ENCODE measurements at places on chromosomes 1 and 21.

- no peak for DNase-seq
Observed at GRCh38 chr1:240122639-240123613, 31.2 kb downstream of the FMN2 start.

- DNase-seq = no peak
Observed at GRCh38 chr1:38973659-38974437, 17.2 kb upstream of the AKIRIN1 start.

DNA sequence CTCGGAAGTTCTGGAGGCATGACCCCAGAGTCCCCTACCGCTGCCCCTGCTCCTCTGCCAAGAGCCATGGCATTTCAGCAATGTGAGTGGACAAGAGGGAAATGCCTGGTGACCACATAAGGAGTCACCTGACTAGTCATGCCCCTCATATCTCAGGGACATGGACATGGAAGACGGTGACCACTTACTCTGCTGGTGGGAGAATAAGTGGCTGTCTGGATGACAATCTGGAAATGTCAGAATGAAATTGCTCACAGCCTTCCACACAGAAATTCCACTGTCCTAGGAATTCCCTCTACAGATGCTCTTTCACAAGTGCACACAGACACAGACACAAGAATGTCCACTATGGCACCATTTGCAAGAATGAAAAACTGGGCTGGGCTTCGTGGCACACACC is 24.3 kb upstream of the PLEKHG5 start:
- DNase-seq = no peak

GRCh38 chr1:91138959-91139358 is 117.1 kb upstream of the ZNF644 start:
- DNase-seq = no peak

GRCh38 chr1:24470592-24470991 is 32.0 kb upstream of the RCAN3 start:
- no peak for DNase-seq

DNA sequence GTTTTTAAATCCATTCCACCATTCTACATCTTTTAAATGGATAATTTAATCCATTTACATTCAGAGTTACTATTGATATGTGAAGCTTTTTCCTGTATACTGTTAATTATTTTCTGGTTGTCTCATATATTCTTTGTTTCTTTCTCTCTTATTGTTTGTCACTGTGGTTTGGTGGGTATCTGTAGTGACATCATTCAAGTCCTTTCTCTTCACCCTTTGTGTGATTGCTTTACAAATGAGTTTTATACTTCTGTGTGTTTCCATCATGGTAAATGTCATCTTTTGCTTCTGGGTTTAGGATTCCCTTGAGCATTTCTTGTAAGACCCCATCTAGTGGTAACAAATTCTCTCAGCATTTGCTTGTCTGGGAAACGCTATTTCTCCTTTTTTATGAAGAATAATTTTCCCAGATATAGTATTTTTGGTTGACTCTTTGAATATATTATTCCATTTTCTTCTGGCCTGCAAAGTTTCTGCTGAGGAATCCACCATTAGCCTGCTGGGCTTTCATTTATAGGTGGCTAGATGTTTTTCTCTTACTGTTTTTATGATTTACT is 10.2 kb downstream of the LY9 start:
- no peak for DNase-seq

- DNase-seq = no peak
Observed at GRCh38 chr1:102120910-102121309, 124.2 kb upstream of the OLFM3 start.

DNA sequence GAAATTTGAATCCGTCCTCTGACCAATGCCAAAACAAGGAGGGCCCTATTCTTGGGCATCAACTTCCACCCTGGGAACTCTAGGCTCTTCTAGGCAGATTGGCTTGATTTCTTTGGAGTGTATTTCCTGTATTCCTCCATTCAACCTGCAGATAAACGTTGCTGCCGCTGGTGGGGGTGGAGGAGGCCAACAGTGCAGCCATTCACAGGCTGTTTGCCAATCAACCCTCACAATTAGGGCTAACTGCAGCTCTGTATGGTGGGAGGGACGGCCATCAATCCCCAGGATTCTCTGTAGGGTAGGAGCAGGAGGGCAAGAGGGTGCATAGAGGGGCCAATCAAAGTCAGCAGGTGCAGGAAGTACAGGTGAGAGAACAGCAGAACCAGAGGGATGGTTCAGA is 273.1 kb upstream of the PROX1 start:
- DNase-seq = no peak

DNA sequence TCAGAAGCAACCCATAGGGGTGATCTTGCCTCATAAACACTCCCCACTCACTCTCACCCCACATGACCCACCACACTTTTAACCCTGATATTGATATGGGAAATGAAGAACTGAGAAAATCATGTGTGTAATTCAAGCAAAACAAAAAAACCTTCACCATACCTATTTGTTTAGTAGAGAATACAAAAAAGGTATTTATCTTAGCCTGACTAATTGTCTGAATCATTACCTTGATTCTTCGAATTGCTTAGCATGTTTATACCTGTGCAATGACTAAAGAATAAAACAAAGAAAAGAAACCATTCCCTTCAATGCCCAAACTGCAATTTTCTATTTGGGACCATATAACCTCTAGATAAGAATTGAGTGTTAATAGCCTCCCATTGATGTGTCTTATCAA is 1.8 kb downstream of the CLDN17 start:
- no peak for DNase-seq

DNA sequence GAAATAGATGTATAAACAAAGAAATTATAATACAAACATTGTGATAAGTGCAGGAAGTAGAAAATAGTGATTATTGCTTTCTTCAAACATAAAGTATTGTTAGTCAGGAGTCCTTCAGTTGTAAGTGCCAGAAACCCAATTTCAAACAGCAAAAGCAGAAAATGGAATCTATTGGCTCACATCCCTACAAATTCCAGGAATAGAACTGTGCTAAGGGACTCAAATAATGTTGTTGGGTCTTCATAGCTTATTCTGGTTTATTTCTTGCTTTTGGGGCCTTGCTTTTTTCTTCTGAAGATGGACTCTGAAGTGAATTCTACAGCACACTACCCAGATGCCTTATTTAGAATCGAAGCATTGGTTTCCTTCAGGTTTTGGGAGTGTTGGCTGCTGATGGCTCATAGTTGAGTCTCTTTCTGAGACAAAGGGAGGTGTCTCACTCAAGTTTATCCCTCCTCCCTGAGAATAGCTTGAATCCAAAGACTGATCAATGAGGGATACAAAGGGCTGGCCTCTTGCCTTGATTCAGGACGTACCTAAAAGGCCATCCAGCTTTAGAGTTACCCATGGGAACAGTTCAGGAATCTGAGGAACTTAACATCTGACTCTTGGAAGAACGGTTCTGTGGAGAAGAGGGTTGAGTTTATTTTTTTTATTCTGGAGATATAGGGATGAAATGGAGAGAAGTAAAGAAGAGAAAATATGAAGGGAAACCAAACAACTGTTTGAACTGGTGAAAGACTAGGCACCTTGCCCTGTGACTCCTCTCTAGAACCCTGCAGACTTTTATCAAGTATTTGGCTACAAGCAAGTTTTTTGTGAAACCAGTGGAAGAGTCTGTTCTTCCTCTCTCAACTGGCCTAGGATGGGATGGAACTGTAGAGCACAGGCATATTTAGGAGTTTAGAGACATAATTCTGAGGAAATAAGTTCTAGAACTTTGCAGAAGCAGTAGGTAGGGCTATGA is 39.0 kb upstream of the ATG4C start:
- DNase-seq = no peak

DNA sequence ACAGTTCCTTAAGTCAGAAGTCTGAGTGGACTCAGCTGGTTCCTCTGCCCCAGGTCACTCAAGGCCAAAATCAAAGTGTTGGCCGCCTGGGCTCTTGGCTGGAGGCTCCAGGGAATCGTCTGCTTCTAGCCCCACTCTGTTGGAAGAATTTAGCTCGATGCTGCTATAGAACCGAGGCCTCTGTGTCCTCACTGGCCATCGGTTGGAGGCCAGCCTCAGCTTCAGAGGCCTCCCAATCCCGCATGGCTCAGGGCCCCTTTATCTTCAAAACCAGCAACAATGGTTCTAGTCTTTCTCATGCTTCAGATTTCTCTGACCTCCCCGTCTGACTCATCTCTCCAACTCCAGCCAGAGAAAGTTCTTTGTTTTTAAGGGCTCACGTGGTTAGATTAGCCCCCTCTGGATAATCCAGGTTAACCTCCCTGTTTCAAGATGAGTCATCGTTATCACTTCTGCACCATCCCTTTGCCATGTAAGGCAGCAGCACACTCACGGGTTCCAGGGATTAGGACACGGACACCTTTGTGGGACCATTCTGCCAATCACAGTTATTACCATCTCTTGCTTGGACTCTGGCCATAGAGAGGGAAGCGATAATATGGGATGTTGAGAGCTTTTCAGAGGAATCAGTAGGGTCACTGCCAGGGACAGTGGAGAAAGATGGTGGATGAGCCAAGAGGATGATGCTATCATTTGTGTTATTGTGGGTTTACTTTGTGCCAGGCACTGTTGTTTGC is 13.6 kb downstream of the FHAD1 start:
- no peak for DNase-seq

GRCh38 chr1:19670787-19671186 is 6.1 kb downstream of the HTR6 start:
- DNase-seq = no peak

DNA sequence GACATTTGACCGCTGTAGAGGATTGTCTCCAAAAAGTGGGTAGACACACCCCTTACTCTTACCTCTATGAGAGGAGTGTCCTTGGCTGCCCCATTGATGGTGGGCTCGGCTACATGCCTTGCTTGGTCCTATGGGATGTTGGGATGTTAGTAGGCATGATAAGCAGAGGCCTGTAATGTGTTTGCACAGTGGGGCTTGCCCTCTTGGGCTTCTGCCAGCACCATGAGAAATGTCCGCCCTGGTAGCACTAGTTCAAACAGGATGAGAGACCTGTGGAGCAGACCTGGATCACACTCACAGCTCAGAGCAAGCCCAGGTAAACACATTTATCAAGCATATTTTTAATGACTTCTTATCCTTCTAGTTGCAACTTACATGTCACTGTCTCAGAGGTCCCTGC is 54.2 kb downstream of the SH3GLB1 start:
- DNase-seq = no peak

GRCh38 chr1:100456880-100457279 is 81.1 kb upstream of the GPR88 start:
- no peak for DNase-seq

GRCh38 chr1:100670083-100670482 is 49.5 kb upstream of the VCAM1 start:
- no peak for DNase-seq

GRCh38 chr1:81797701-81798100 is 3.0 kb upstream of the ADGRL2 start:
- no peak for DNase-seq

GRCh38 chr1:27367160-27367650 is 444 bp upstream of the MAP3K6 start:
- no peak for DNase-seq

GRCh38 chr1:30407865-30408580 is 315.4 kb downstream of the MATN1 start:
- no peak for DNase-seq

DNA sequence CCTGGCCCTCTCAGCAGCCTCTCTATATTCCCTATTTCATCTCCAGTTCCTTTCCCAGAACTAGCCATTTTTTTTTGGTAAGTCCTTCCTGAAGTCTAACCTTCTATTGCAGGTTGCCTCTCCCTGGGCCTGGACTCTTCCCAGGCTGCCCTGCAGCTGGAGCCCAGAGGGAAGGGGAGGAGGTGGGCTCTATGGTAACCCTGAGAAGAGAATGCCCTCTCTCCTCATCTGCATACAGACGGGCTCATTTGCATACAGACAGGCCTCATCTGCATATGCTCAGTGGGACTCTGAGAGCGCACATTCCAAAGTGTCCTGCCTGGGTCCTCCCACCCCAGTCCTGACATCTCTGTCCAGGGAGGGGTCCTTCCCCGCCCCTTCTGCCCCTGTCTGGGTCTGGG is 32.7 kb downstream of the RHBG start:
- no peak for DNase-seq

DNA sequence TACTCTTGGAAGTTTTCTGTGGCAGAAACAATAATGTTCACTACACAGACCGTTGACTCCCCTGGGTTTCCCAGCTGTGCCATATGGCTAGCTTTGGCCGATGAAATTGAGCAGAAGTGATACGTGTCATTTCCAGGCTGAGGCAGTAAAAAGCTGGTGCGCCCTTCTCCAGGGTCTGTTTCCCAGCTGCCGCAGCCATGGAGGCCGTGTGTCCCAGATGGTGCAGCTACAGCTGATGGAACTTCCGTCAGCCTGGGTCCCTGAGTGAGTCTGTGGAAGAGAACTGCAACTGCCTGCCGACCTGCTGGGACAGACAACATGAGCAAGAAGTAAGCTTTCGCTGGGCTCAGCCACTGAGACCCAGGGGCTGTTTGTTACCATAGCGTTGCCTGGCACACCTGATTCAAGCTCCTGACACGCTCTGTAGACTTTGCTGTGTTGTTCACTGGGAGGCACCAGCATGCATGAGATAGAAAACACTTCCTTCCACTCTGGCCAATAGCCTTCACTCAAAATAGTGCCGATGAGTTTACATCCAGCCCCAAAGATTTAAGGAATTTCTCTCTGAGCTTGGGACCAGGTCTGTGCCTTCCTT is 116.3 kb upstream of the SLC25A33 start:
- DNase-seq = no peak

GRCh38 chr1:226748306-226748705 is 9.2 kb upstream of the ITPKB start:
- DNase-seq = no peak

DNA sequence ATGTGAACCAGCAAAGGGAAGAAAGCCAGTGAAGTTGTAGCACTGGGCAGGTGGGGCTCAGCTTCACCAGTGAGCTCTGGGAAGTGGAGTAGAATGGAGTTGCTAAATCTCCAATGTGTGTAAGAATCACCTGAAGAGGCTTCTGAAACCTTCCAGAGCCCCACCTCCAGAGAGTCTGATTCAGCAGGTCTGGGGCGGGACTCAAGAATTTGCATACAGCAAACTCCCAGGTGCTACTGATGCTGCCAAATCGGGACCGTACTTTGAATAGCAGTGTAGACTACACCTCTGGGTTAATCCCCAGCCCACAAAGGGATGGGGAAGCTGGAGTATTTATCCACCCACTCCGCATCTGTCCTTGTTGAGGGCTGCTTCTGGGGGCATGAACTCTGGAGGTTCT is 154.3 kb downstream of the IGSF21 start:
- DNase-seq = no peak

DNA sequence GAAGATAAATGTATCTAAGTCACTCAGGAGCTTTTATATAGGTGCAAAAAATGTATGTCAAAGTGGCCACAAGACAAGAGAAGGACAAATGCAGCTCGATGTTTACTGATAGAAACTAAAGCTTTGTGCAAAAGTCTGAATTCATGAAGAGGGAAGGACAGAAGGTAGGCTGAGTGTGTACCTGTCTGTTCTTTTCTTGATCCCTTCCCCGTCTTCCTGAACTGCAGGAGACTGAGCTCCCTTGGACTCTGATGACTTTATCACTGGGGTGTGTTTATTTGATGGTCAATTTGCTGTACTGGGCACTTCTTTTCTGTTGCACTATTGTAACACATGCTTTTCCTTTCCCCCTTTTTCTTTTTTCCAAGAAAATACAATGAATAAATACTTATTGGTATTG is 25.4 kb downstream of the ITGB3BP start:
- no peak for DNase-seq

Measured in smooth muscle cell of the brain vasculature (primary cell).